Effector memory CD8-positive, alpha-beta T cell (primary cell): ENCODE measurements at places on chromosomes 4 and X.

DNA sequence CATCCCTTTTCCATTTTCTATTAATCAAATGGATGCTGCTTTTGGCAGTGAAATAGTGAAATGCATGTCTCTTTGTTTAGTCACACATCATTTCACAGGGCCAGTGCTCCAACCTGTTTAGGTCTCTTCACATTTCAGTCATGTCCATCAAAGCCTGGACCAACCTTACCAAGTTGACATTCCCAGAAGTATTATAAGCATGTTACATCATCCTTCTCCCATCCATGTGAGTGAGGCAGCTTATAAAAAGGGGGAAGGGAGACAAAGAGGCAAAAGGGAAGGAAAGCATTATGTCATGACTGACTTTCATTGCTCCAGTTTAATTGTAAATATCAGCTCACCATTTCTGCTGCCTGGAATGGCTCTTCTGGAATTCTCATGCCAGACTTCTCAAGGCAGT, 94.4 kb downstream of the NWD2 start:
- H3K4me3 ChIP-seq = no peak overlapping the region
- no peaks in the 10 kb centered on the region for H3K36me3 ChIP-seq
- no peak overlapping the region for H3K27ac ChIP-seq

DNA sequence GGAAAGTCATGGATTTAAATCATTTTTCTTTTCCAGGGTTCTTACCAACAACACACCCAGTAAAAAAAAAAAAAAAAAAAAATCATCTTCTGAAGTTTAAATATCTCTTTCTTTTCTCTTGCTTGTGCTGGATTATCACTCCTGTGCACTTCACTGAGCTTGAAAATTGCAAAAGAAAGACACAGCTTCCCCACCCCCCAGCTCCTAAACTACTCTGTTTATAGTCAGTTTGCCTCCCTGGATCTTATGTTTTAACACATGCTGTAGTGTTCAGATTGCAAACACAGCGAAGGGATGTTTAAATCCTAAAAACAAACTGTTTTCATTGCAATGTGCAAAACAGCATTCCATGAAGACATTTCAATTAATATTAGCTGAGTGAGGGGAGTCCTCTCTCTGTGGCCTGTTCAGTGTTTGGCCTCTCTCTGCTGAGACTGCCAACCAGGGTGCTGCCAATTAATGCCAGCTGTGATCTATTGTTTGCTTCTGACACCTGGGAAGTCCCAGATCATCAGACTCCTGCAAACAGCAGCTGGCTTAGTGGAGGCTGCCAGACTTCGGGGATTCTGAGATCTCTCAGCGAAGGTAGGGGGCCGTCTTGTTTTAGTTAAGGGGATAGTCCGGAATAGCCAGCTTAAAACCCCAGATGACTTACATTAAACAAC, 171.1 kb upstream of the PITX2 start:
- H3K27ac ChIP-seq = no peak overlapping the region
- no peaks in the 10 kb centered on the region for H3K4me1 ChIP-seq
- no peaks in the 10 kb centered on the region for H3K36me3 ChIP-seq
- no peak overlapping the region for H3K4me3 ChIP-seq
- DNase-seq = no peak

DNA sequence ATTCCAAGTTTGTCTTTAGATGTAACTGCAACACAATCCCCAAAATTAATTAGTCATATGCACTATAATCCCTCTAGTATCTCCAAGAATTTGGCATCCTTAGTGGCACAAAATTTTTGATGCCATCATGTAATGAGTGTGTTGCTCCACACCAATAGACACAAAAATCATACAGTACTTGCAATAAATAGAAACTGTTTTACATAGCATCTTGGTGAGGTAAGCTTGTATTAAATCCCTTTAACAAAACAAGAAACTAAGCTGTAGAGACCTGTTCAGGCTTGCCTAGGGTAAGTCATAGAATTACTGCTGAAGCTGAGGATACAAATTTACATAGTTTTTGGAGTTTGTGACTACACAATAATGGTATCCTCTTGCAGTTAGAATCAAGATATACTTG, 64.5 kb upstream of the PRSS12 start:
- no peak overlapping the region for H3K4me3 ChIP-seq
- H3K27me3 ChIP-seq = peaks cover 7% of the 10 kb centered on the region
- no peaks in the 10 kb centered on the region for H3K4me1 ChIP-seq
- no peak overlapping the region for H3K27ac ChIP-seq
- no peaks in the 10 kb centered on the region for H3K36me3 ChIP-seq

- DNase-seq = no peak
- peaks cover 16% of the 10 kb centered on the region for H3K27me3 ChIP-seq
- H3K4me1 ChIP-seq = peaks cover 10% of the 10 kb centered on the region
- H3K4me3 ChIP-seq = peak overlapping the region; percentile 77
Observed at GRCh38 chr4:154332681-154333421, 158.7 kb downstream of the DCHS2 start.

GRCh38 chr4:85218756-85219155, 252.3 kb upstream of the WDFY3 start:
- H3K4me1 ChIP-seq = no peaks in the 10 kb centered on the region
- H3K36me3 ChIP-seq = no peaks in the 10 kb centered on the region
- DNase-seq = no peak
- H3K27me3 ChIP-seq = no peaks in the 10 kb centered on the region
- H3K27ac ChIP-seq = no peak overlapping the region

- no peaks in the 10 kb centered on the region for H3K27me3 ChIP-seq
- peaks cover 49% of the 10 kb centered on the region for H3K36me3 ChIP-seq
- peak overlapping the region; percentile 94 for H3K4me3 ChIP-seq
- peaks cover 19% of the 10 kb centered on the region for H3K4me1 ChIP-seq
- no peak for DNase-seq
- H3K27ac ChIP-seq = peak overlapping the region; percentile 99
Observed at GRCh38 chrX:48694776-48695533, 1.6 kb upstream of the SUV39H1 start.

DNA sequence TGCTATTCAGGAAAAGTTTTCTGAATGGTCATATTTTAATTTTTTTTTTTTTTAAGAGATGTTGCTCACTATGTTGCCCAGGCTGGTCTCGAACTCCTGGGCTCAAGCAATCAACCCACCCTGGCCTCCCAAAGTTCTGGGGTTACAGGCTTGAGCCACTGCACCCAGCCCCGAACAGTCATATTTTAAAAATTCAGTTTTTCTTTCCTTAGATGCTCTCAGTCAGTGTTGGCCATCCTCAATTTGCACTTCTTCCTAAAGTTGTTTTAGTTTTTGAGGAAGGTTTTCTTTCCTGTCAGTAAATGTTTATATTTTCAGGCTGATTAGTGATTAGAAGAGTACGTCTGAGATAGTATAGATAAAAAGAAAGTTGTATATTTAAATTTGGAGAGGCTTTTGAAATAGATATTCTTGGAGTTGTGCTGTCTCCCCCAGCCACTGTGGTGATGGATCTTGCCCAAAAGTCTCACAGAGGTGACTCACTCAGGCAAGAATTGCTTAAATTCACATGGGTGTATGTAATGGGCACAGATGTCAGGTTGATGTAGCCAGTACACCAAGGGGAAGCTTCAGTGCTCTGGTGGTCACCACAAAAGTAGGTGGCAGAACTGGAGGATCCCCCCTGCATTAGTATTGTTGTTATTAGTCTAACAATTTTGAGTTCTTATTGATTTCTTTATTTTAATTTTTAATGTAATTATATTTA, 72.2 kb upstream of the ELOVL6 start:
- H3K27ac ChIP-seq = no peak overlapping the region
- no peak for DNase-seq
- H3K4me1 ChIP-seq = no peaks in the 10 kb centered on the region
- no peaks in the 10 kb centered on the region for H3K36me3 ChIP-seq

DNA sequence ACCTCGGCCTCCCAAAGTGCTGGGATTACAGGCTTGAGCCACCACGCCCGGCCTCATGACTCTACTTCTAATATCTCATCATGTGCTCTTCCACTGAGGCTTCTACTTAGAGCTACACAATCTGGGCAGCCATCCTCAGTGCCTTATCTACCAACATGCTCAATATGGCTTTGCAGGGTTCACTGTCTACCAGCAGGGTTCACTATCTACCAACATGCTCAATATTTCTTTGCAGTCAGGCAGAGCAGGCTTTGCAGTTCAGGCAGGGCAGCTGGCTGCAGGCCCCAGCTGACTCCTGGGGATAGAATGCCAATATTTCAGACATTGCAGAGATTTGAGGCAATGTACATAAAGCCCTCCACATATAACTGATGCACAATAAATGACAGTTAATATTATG, 47.5 kb downstream of the PKD2 start:
- no peaks in the 10 kb centered on the region for H3K27me3 ChIP-seq
- H3K27ac ChIP-seq = no peak overlapping the region
- H3K4me1 ChIP-seq = no peaks in the 10 kb centered on the region
- H3K36me3 ChIP-seq = peaks cover 28% of the 10 kb centered on the region

DNA sequence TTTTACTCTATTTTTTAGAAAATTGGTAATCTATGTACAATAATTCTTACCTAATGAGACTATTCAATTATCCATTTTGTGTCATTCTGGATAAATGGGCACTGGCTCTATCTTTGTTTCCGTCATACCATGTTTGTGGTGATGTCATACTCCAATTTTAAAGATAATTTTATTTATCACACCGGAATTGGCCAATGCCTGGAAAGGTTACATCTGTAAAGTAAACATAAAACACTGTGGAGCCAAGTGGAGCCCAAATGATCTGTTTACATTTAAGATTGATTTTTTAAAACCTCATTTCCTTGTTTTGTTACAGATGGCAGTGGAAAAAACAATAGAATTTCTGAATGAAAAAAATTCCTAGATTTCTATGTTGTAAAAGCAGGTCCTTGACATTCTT, 120.2 kb upstream of the GPRIN3 start:
- no peaks in the 10 kb centered on the region for H3K4me1 ChIP-seq
- no peaks in the 10 kb centered on the region for H3K27me3 ChIP-seq
- DNase-seq = no peak
- H3K27ac ChIP-seq = no peak overlapping the region

GRCh38 chrX:134669378-134670098, 11.3 kb upstream of the PLAC1 start:
- DNase-seq = no peak
- H3K27ac ChIP-seq = no peak overlapping the region
- no peaks in the 10 kb centered on the region for H3K4me1 ChIP-seq
- no peaks in the 10 kb centered on the region for H3K27me3 ChIP-seq

GRCh38 chrX:3066555-3066954, 25.3 kb downstream of the ARSF start:
- peaks cover 3% of the 10 kb centered on the region for H3K36me3 ChIP-seq
- H3K27me3 ChIP-seq = peaks cover 7% of the 10 kb centered on the region
- DNase-seq = no peak
